Activated CD8-positive, alpha-beta memory T cell treated with anti-CD3 and anti-CD28 coated beads, Interleukin-2, amount 10 ng/mL, durations not matched to agents 7 days and 5 days (primary cell): ENCODE measurements at places on chromosomes 7 and 10.

- DNase-seq = no peak
These were observed 411.0 kb upstream of the FOXK1 start for GRCh38 chr7:4270941-4271715.

- no peak for DNase-seq
These were observed 134.9 kb upstream of the RSU1 start for GRCh38 chr10:16952080-16952479.

GRCh38 chr7:80018941-80019808 is 115.5 kb upstream of the GNAI1 start:
- DNase-seq = no peak

DNA sequence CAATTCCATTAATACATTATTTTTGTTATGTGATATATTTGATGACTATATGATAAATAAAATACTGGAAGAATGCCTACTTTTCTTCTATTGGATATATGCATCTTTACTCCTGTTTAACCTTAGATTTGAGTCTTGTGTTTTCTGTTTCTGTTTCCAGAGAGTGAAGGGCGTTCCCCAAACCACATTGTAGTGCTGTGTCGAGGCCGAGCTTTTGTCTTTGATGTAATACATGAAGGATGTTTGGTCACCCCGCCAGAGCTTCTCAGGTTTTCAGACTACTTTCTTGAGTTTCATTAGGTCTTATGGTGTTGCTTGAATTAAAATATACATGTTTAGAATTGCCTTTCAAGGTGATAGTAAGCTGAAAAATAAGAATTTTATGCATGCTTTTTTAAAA is 23.8 kb downstream of the CROT start:
- DNase-seq = peak; percentile 74

DNA sequence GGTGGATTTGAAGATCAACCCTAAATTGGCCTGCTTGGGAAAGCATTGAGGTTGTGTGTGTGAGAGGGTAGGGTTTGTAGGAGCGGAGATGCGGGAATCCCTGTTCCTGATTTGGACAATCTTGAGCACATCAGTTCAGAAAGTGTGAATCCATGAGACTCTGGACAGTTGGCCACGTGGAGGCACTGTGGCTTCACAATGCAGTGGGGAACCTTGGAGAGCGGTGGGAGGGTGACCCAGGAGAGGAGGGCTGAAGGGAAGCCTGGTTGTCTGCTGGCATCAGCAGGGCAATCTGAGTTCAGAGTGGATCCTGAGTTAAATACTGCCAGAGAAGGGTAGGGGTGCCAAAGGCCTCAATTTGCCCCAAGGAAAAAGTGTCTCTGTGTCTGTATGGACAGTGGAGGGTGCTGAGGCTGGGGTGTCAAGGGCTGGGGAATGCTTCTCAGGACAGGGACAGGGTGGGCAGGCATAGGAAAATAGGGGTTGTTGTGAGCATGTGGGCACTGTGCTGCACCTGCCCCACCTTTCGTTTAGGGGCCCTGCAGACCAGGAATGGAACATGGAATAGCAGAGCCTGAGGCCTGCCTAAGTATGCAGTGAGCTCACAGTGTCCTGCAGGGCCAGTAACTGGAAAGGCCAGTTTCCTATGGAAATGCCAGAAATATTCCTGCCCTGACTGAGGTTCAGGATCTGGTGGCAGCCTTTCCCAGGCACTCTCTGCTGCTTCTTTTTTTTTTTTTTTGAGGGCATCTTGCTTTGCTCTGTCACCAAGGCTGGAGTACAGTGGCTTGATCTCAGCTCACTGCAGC is 162.9 kb upstream of the PRSS58 start:
- no peak for DNase-seq

GRCh38 chr7:41885078-41885477 is 182.2 kb upstream of the INHBA start:
- no peak for DNase-seq

- no peak for DNase-seq
These were observed 302.1 kb downstream of the CACNA2D1 start for GRCh38 chr7:82141427-82141826.

- no peak for DNase-seq
These were observed 316.0 kb upstream of the AOAH start for GRCh38 chr7:37040330-37040729.

DNA sequence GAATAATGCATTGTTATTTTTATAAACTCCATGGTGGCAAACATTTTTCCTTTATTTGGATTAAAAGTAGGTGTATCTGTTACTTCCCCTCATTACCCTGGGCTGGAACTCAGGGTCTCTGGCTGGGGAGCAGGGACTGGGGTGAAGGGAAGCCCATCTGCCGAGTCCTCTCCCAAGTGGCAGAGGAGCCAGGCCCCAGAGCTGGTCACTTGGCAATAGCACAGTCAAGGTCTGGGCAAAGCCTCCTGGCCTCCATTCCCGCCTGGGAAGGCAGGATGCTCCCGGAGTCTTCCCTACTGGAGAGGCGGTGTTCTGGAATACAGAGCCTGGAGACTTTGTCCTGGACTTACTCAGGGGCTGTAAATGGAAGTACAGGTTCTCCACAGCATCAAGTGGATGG is 76.2 kb downstream of the CDH23 start:
- no peak for DNase-seq

DNA sequence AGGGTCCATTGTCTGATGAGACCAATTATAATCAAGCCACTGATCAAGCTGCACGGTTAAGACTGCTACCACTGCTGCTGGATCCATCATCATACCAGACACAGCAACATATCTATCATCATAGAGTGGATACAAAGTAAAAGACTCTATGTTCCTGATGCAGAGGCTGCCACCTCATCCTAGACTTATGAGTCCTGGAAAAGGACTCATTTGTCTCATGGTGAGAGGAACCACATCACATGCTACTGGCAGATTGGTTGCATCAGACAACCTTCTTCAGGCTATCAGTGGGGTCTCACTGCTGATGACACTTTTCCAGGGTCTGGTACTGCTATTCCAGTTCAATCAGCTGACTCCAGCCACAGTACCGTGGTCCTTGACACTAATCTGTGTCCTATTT is 79.0 kb downstream of the ABI1 start:
- no peak for DNase-seq

DNA sequence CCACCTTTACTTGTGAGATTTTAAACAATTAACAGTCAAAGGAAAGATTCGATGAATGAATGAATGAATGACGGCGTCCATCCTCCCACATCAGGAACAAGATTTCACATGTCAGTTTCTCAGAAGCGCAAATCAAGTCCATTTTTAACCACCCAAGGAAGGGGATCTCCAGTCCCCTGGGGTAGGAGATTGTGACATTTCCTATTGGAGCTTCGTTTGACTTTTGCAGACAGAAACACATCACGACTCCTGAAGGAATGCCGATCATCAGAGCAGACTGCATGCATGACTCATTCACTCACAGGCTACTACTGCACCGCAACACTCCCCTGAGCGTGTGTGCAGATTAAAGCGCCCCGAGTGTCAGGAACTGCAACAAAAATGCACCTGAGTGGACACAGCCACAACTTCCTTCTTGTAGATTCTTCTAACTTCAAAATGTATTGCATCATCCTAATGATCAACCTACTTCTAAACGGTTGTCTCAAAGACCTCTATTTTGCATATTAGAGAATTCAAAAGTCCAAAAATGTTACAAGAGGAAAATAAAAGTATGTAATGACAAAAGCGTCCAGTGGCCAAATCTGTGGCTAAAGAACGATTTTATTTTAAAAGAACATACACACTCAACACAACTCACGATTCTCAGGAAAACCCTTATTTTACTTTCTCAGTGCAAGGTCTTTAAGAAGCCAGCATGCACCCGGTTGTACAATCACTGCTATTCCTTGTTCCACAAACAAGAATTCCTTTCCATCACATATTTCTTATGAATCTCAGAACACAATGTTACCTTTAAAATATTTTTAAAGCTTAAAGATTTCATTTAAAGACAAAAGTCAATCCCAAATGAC is 172.6 kb downstream of the FAM107B start:
- peak; percentile 86 for DNase-seq

- no peak for DNase-seq
These were observed 23.9 kb upstream of the ANKRD1 start for GRCh38 chr10:90944749-90945148.

DNA sequence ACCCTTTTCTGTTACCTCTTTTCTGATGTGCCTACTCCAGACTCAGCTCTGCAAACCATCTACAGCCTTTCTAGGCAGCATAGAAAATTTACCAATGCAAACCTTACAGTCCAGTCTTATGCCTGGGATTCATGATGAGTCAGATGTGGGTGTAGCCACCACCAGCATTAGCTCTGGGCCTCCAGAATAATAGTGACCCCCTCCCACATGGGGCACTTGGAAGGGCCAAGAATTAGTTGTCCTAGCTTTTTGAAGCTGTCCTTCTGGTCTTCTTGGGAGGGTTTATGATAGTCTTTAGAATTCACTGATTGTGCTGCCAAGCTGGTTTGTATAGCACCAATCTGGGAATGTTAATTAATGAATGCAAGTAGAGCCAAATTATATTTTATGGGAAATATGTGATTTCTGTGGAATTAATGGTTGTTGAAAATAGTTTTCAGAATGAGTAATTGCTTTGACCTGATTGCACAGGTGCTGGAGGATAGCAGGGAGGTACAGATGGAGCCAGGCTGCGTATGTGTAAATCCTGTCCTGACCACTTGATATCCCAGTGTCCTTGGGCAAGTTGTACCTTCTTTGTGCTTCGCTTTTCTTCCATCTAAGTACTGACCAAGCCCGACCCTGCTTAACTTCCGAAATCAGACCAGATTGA is 94.8 kb downstream of the CPED1 start:
- no peak for DNase-seq

DNA sequence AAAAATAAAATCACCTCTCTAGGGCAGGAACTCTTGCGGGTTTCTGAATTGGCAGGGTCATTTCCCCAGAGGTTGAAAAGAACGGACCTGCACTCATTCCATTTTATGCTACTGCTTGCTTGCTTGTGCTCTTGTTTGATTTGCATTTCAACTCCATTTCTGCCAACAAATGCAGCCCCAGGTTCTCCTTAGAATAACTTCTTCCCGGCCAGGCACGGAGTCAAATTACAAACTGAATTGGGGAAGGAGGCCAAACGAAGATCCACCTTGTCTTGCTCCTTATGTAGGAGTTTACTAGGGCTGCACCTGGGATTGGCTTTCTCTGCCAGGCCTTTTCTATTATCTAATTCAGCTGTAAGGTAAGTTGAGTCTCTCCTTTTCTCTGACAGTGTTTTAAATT is 79.6 kb downstream of the HGF start:
- DNase-seq = no peak

DNA sequence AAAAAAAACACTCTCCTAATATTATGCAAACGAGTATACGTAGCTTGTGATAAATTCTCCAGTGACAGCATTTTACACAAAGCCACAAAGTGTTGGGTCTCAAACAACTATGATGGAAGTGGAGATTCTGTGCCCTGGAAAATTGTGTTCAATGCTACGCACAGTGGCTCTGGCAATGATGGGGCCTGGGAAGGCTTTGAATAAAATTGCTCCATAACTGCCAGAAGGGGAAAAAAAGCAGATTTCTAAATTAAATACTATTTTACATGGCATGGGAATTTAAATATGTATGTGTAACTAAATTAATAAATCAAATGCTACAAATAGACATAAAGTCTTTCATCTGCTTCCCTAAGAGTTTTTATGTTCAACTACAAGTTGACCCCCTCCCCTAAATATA is 306.7 kb downstream of the GRID1 start:
- DNase-seq = no peak

- no peak for DNase-seq
These were observed 38.5 kb upstream of the MSMB start for GRCh38 chr10:46084321-46085165.

DNA sequence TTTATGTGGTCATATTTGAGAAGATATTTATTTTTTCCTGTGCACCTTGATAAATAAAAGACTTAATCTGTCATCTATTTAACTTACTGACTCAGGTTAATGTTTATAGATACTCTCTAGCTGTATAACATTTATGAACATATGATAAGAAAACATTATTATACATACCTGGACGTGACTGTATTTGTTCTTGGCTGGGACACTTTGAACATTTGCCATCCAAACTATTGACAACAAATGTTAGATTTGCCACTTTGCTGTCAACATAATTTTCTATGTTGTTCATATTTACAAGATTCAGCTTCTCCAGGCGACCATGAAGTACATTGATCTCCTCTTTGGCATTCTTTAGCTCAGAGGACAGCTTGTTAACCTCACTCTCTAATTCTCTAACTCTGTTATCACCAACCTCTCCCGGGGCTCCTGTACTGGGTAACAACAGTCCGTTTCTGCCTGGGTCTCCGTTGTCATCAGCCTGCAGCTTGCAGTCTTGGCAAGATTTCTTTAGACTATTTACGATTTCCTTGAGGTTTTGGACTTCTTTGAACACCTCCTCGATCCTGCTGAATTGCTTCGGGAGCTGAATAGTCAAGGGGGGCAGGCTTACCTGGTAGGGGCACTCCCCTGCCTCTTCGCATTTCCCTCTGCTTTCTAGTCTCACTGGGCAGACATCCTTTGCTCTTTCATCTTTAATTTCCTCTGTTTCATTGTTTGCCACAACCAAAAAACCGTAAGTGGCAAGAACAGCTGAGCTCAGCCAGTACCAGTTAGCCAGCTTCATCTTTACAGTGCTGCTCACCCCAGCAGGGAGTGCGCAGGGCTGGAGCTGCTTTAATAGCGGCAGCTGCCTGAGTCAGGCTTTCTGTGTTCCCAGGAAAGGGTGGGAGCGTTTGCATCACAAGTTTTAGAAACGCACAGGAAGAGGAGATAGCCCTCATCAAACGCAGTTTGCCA is at the start of gene FGL2:
FGL2 (minus strand) TSS at position 807 of the 954 bp plus-strand sequence; CDS start at position 781, 26 bp downstream.
- peak; percentile 56 for DNase-seq

DNA sequence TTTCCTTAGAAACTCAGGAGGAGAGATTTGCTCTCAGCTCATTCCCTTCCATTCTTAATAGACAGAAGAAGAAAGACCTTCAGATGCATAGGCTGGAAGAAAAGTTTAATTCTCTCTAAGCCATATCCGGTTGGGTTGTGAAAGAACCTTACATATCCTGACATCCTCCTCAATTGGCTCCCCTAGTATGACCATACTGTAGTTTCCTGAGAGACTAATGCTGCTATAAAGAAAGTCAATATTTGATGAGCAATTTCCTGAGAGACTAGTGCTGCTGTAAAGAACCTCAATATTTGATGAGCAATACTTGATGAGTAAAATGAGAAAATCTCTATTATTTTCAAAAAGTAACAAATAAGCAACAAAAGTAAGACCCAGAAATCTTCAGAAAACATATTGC is 888.5 kb upstream of the SORCS1 start:
- no peak for DNase-seq

DNA sequence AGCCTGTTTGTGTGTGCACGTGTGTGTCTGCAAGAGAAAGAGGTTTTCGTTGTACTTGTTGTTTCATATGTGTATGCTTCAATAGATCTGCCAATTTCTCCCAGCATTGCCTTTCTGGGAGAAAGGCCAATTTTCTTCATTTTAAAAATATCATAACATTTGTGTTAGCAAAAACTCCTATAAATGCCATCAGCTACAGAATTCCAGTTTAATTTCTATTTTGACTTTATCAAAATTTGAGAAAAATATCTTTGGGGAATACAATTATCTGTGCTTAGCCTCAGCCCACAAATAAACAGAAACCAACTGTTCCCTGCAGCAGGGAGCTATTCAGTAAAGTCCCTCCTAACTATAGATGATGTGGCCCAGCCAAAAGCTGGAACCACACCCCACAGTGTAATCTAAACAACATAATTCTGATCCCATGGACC is 68.3 kb upstream of the MGMT start:
- DNase-seq = no peak
